Right forelimb (tissue), 1 donor: ENCODE measurements at places on chromosomes 1 and 21.
A peak's percentile ranks its signal among the peaks of the same experiment; 100 is the strongest.

- peak; percentile 71 for DNase-seq
These were observed 632.0 kb downstream of the SMYD3 start for GRCh38 chr1:245874942-245875580.

GRCh38 chr1:79667848-79668696, 661.5 kb upstream of the ADGRL4 start:
- DNase-seq: no peak

DNA sequence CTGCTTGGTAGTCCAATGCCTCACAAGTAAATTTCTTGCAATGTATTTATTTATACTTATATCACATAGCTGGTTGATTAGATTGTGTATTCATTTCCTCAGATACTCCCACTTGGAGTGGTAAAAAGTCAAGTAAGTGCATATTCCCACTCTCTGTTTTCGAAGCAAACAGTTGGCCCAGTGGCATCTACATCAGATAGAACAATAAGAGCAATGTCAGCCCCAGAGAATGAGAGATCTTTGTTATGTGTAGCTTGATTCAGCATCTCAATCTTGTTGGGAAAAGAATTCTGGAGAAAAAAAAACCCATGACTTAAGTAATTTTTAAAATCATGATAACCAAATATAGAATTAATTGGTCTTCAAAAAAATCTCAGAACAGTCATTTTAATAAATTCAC, 25.5 kb downstream of the RGL1 start:
- DNase-seq: no peak

- no peak for DNase-seq
These were observed 21.1 kb downstream of the C2CD2 start for GRCh38 chr21:41932576-41933312.

DNA sequence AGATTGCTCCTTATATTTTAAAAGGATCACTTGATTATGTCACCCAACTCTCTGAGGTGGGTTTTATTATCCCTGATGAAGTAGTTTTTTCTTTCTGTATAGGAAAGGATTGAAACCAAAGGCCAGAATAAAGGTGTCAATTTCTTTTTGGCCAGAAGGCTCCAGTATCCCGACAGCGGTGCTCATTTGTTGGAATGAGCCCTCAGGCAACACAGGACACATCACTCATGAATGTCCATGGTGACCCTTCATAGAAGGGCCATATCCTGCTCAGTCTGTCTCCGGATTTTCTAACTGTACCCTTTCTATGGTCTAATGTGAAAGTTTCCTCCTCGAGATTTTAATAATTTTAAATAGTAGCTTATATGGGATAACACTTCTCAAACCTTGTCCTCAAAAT, 171.3 kb upstream of the USP24 start:
- DNase-seq: no peak

- no peak for DNase-seq
These were observed 1.8 kb downstream of the CTTNBP2NL start for GRCh38 chr1:112397841-112398240.

- DNase-seq: no peak
These were observed 97.0 kb downstream of the LHX4 start for GRCh38 chr1:180327089-180327488.

GRCh38 chr1:2566101-2567045, 10.2 kb downstream of the TNFRSF14 start:
- no peak for DNase-seq

DNA sequence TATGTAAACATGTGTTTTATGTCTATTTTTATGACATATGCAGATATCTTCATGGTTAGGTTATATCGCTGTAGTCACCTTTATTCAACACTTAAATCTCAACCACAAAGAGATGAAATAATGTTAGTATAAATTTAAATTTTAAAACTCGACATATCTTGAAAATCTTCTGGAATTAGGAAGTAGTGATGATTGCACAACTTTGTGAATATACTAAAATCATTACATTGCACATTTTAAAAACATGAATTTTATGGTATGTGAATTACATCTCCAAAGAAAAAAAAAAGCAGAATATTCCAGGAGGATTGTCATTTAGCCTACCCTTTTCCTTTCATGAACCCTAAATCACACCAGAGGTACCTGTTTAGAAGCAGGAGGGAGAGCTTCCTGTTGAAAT, 39.4 kb upstream of the CACYBP start:
- no peak for DNase-seq

GRCh38 chr1:27132147-27132546, 22.8 kb downstream of the SLC9A1 start:
- DNase-seq: no peak

- DNase-seq: no peak
These were observed 110.3 kb downstream of the MRPL39 start for GRCh38 chr21:25496825-25497482.

GRCh38 chr1:77513839-77514763, 168.4 kb downstream of the ZZZ3 start:
- no peak for DNase-seq

GRCh38 chr1:225823811-225824261, 13.9 kb downstream of the EPHX1 start:
- no peak for DNase-seq

GRCh38 chr1:180041582-180041981, 87.0 kb downstream of the CEP350 start:
- no peak for DNase-seq

DNA sequence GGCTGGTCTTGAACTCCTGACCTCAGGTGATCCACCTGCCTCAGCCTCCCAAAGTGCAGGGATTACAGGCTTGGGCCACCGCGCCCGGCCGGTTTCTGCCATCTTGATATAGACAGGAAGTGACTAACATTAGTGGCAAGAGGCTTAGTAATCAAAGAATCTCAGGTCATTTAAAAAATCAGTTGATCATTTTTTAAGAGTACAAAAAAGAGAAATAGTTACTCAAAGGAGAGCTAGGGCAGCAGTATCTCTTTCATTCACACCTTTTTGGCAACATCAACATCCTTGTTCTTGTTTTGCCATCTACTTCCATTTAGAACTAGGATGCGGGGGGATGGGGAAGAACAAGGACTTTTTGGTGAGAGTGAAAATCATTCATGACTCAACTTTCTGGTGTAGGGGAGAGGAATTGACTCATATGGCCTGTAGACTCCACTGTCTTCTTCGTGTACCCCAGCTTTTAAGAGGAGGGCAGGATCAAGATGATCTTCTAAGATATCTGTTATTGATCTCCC, 8.8 kb downstream of the FCRLB start:
- no peak for DNase-seq

DNA sequence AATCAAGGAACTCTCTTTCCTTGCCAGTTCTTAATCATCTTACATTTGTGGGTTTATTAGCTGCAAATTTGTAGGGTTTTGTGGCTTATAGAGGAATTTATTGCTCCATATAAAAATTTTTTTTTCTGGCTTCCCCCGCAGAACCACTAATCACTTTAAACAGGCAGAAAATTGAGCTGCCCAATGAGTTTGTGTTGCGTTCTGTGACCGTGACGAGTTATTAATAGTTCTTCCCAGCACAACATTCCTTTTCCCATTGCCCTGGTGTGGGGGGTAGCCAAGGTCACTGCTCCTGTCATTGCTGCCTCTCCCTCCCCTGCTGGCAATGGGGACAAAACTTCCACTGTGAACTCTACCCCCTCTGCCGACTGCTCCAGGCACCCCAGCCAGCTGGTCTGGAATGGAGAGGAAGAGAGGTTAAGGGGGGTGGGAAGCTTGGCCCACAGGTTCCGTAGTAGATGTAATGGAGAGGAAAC, 55.1 kb downstream of the UBE2T start:
- DNase-seq: no peak

DNA sequence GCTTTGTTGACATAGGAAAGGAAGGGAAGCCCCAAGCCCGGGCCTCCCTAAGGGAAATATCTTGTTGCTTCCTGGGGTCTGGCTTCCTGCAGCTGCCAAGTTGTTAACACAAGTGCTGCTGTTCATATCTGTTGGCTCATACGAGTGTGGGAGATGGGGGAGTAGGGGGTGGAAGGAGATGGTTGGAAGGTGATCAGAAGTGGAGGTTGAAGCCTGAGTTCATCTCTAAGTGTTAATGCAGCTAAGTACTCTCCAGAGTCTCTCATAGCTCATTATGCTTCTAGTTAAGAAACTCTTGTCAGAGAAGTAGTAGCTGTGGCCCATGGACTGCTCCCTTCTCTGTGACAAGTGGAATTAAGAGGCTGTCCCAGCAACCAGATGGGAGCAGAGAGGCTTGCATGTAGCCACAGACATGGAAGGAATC, 319.2 kb upstream of the SPAG17 start:
- DNase-seq: no peak

DNA sequence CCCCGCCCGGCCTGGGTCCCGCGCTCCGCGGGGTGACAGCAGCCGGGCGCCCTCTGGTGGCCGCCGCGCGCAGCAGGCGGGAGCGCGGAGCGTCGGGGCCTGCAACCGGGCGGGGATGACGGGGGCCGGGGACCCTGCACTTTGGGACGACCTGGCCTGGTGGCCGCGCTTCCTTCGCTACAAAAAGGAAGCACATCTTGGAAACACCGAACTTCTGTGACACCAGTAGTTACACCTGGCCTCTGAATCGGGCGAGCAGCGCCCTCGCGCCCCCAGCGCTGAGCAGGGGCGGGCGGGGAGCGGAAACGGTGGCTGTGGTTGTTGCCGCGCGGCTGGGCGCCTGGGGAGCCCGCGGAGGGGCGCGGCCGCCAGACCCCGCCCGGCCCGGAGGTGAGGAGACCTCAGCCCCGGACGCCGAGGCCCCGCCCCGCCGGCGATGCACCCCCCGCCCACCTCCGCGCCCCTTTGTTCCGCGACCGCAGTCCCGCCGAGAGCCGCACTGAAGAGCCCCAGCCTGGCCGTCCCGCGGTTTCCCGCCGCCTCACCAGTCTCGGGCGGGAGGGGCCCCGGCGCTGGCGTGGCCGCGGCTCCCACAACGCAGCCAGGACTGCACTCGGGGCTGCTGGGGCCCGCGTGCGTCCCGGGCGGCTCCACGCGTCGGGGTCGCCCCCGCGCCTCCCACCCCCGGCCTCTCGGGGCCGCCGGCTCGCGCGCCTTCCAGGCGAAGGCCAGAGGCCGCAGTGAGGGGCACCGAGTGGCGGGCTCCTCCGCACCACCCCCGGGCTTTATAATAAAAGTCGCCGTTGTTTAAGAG, 59.3 kb downstream of the H3-3A start:
- peak; percentile 83 for DNase-seq

GRCh38 chr1:23521588-23521987, 9.4 kb downstream of the E2F2 start:
- no peak for DNase-seq

GRCh38 chr21:42578761-42579415, 65.2 kb downstream of the SLC37A1 start:
- no peak for DNase-seq

- DNase-seq: no peak
These were observed 93.3 kb downstream of the FAM78B start for GRCh38 chr1:166073489-166073888.

GRCh38 chr1:243264717-243265116, 8.9 kb downstream of the SDCCAG8 start:
- DNase-seq: no peak

DNA sequence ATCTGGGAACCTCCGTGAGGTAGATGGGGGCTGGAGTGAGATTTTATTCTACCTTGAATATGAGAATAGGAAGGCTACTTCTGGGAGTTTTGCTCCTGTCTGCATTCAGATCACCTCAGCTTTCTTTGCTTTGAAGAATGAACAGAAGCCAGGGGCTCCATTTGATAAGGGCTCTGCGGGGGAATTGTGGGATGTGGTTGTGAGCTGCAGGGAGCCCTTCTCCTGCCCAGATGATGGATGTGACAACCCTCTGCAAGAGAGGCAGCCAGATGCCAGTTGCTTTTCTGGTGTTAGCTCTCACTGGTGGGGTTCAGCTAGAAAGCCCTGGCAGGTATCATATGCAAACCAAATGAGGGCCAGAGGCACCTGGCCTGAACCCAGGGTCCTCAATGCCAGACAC, 21.5 kb downstream of the IER5 start:
- DNase-seq: no peak

DNA sequence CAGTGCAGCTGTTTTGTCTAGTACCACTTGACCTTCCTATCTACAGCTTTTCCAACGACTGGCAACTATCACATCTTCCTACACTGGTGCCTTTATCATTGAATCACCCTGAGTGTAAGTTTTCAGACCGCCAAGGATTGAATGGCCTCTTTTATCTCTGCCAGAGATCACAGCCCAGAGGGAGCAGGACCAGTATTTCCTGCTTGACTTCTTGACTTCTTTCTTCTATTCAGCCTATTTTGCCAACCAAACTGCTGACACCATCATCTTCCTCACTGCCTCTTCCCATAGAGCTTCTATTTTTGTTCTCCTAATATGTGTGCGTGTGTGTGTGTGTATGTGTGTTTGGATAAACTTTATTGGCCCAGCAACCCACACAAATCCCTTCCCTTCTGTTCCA, 53.8 kb downstream of the SERBP1 start:
- DNase-seq: no peak

GRCh38 chr1:32998064-32998463, 33.5 kb upstream of the RNF19B start:
- DNase-seq: no peak

GRCh38 chr1:230575886-230576500, 66.3 kb upstream of the COG2 start:
- DNase-seq: no peak

DNA sequence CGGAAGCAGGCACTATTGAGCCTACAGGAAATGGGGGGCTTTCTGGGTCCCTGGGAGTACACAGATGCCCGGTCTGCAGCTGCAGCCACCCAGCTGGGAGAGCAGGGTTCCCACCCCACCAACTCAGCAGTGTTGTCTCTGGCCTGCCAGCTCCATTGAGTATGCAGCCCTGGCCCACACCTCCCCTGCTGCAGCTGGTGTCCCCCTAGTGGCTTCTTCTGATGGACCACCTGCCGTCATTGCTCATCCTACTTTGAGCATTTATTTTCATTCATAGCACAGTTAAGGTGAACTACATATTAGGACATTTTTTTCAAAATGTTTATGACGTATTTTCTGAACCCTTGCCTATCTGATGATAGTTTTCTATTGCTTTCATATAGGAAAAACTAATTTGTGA, 189.8 kb upstream of the LYPLAL1 start:
- DNase-seq: no peak

GRCh38 chr1:79646880-79647279, 640.4 kb upstream of the ADGRL4 start:
- no peak for DNase-seq
